NCI-H524 treated with DMSO at 0.1 percent for 48 hours (cell line): ENCODE measurements at places on chromosomes 4 and X.

DNA sequence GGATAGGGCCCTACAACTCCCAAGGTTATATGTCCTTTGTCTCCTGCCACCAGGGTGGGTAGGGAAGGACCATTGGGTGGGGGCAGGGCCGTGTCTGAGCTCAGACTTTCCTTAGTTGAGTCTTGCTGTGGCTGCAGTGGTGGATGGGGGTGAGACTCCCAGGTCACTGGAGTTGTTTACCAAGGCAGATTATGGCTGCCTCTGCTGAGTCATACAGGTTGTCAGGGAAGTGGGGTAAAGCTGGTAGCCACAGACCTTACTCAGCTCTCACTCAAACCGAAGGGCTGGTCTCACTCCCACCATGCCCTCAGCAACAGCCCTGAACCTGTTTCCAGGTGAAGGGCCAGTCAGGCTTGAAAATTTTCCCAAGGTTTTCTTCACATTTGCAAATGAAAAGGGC, 58.8 kb upstream of the FAAH2 start:
- no peak for DNase-seq

- no peak for DNase-seq
Measured at GRCh38 chr4:8209181-8209874, 10.2 kb downstream of the SH3TC1 start.

DNA sequence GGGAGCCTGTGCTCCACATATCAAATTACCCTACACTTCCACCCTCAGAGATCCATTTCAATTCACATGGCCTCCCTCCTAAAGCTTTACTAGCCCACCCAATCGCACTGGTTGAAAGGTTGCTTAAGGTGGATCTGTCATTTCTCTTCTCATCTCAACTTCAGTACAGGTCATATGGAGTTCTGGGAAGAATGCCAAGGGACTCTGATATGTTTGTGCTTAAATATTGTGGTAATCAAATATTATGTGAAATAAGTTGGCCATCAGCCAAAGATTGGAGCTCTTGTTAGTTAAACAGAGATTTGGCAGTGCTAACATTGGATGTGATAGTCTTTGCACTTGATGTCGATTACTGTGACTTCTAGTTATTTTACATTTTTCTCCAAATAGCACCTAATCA, 20.5 kb downstream of the SEPTIN6 start:
- DNase-seq, result peak; percentile 18

DNA sequence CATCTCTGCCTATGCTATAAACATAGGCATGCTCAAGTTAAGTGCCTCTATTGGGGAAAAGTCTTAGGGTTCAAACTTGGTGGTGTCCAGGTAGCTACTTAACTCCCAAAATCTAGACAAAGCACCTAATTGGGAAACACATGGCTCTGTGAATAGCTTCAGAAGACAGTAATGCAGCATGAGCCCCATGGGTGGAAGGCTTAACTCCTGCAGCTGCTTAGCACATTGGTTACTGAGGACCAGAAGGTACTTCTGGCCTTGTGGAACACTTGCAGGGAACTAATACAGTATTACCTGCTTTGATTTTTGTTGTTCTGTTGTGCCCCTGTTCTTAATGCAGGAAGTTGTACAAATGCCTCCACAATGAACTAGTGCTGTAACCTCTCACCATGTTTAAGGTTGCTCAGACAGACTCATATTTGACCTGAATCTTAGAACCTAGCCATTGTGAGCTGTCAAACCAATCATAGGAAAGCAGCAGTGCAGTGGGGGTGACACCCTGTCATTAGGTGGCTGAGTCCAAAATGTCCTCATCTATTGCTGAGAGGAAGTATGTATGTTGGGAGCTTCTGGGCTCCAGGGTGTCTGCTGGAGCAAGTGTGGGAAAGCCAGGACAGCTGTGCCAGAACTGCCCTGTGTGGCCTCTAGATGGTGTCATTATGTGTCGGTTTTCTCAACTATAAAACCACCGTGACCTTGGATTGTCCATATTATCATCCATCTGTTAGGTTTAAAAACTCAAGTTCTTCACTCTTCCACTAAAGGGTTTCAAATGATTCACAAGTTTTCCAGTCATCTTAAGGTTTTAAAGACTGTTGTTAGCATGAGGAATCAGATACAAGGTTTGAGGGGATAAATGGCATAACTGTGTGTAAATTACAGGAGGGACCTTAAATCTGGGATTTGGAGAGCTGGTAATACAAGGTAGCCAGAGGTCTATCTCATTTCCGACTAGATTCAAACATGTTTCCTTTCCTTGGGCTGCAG, 69.9 kb upstream of the WDR1 start:
- no peak for DNase-seq

GRCh38 chrX:19907794-19908193, 20.4 kb upstream of the SH3KBP1 start:
- DNase-seq, result no peak

DNA sequence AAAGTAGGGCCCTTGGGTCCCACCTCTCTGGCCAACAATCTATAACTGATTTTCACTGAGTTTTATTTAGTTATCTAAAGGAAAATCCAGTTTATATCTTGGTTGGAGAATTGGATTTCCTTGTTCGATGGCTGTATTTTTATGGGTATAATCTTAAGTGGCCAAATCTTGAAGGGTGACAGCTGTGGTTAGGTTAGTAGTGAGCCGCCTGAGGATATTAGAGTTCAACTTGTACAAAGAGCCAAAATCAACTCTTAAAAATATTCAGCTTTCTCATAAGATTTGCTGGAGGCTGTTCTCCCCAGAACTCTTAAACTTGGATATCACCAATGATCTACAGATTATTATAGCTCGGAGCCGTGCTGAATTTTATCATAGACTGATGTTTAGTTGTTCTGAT, 54.6 kb upstream of the UNC5C start:
- no peak for DNase-seq

DNA sequence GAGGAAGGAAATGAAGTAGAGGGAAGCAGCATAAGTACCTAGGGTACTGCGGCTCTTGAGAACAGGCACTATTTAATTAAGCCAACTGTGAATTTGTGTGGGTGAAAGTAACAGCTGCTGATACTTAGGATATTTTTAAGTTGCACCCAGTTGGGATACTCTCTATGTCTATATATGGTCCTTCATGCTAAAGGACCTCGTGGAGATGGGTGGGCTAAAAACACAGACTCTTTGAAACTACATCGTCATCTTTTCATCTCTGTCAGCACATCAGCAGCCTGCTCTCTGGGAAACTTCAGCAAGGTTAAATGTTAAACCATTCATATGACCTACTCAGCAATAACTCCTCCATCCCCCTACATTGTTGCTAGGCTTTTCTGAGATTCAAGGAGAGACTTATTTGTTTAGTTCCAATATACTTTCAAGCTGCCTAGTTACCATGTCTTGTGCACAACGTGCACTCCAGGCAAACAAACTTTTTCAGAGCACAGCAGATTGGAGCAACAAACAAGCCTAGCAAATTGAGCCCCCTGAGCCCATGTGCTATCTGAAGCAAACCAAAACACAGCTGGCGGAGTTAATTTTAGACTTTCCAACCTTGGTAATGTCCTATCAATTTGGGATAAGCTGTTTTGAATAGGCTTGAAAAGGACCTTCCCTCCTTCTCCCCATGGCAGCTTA, 6.2 kb upstream of the MOB1B start:
- no peak for DNase-seq

DNA sequence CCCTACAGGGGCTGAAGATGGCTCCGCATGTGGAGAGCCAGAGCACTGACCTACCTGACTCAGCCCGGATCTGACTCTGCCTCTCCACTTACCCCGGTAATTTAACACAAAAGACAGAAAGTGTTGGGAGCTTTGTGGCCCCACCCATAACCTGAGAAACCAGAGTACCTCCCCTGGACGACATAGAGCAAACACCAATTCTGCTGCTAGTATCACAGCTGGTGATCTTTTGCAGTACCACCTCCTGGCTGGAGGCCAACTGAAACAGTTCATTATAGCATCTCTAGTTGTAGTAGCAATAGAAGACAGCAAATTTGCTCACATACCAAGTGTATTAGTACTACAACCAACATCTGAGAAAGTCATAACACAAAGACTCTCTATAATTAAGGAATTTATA, 443.9 kb downstream of the KLHL4 start:
- no peak for DNase-seq

GRCh38 chr4:147052361-147052760, 106.7 kb upstream of the TTC29 start:
- DNase-seq, result no peak

- no peak for DNase-seq
Measured at GRCh38 chr4:18578307-18578706, 556.8 kb upstream of the LCORL start.

DNA sequence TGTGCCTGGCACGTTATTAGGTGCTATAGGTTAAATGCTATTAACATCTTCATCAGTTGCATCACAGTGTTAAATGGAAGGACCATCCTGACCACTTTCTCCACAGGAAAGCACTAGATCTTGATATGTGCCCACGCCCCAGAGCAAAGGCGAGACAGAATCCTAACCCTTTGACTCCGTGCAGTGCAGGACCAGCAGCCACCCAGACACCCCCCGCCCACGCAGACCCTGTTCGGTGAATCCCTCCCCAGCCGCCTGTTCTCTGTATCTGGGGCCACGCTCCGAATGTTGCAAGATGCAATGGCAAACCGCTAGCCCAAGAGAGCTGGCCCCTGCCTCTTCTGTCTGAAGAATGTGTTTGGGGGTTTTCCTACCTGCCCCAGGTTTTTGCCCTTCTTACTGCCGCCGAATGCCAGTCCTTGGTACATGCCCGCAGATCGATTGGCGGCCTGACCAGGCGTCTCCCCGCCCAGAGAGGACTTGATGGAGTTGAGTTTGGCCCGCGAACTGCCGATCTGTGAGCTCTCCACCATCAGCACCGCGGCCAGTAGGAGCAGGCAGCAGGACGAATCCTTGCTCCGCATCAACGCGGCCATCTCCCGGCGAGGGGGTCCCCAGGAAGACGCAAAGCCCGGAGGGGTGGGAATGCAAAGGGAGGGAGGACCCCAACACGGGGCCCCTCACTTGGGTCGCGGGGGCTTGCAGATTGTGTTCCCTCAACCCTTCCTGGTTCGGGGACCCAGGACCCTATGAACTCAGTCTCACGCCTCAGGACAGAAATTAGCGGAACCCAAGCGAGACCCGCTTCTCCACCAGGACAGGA, 906 bp downstream of the DKK2 start:
- no peak for DNase-seq

GRCh38 chr4:68319040-68319439, 30.9 kb downstream of the YTHDC1 start:
- no peak for DNase-seq

DNA sequence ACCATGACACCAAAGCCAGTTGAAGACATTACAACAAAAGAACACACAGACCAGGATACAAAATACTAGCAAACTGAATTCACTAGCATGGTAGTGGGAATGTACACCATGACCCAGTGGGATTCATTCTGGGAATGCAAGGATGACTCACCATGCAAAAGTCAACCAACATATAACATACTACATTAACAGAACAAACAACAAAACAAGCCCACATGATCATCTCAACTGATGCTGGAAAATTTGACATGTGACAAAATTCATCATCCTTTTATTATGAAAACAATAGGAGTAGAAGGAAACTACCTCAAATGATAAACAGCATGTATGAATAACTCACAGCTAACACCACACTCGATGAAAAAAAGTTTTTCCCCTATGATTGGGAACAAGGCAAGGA, 190.2 kb downstream of the DCLK2 start:
- no peak for DNase-seq

DNA sequence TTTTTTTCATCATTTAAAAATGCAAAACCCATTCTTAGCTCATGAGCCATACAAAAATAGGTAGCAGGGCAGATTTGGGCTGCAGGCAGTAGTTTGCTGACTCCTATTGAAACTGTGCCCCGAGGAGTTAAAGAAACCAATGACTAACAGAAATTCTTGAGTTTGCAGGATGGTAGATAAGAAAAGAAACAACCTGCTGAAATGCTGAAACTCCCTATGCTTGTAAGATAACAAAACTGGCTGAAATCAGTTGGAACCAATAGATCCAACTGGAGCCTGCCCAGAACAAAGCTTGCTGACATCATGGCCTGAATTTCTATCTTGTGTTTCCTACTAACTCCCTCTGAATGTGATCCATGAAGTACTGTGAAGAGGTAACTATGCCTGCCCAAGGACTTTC, 68.6 kb downstream of the ANOS1 start:
- no peak for DNase-seq

DNA sequence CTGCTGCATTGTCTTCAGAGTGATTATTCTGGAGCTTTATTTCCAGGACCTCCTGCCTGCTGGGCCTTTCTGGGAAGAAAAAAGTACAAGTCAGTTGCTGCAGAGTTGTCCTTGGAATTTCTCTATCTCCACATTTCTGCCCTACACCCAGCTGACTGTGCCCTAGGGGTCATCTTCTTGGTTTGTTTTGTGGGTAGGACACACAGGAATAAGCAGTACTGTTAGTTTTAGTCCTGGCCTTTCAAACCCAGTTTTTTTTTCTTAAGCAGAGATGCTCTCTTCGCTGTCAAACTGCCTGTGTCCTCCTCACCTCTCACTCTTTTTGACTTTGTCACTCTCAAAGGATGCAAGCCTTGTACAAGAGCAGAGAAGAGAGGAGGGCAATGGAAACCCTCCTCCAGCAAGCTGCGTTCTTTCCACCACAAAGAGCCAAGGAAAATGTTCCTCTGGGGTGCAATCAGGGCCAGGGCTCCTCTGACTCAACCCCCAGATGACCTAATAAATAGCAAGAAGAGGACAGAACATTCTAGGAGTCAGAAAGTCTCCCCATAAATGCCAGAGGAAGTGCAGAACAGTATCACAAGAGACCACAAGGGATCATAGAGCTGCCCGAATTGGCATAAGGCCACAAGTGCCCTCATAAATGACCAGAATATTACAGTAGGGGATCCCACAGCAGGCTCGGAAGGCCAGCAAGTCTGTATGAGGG, 186.2 kb downstream of the RCHY1 start:
- no peak for DNase-seq

DNA sequence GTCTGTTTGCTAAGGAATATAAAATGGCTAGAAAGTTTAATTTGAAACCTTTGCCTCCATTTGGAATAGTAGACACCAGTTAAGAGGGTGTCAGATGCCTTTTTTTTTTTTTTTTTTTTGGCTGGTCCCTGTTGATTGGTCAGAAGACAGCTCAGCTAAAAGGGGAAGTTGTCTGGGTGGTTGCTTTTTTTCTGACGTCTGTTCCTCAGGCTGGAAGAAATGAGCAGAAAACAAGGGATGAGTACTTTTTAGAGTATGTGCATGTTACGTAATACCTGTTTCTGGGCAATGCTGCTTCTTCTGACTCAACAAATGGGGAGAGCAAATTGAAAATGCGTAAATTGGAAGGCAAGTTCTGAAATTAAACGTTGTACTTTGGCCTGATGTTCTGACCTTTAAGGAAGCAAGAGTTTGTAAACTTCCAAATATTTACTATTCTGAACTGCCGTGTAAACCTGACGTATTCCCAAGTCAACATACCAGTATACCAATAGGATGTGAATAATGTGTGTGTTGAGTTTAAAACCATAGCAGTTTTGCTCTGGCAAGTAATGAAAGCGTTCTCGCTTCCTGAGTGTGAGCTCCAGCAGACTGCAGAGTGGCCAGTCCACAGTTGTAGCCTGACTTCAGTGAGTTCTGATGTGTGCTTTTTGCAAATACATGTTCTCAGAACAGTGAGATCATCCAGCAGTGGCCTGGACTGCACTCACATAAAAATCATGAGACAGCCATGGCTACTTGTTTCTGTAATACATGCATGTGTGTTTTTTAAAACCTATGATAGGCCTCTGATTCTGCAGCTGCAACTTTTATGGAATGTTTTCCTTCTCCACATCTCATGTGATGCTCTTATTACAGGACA, 1.7 kb downstream of the SAT1 start:
- no peak for DNase-seq
